ENCODE measurements at places on chromosomes 11 and 22. TPM values are rescaled to one million over a fixed set of nuclear protein-coding genes. Genes with fewer than 3 reads are reported as not detected.

DNA sequence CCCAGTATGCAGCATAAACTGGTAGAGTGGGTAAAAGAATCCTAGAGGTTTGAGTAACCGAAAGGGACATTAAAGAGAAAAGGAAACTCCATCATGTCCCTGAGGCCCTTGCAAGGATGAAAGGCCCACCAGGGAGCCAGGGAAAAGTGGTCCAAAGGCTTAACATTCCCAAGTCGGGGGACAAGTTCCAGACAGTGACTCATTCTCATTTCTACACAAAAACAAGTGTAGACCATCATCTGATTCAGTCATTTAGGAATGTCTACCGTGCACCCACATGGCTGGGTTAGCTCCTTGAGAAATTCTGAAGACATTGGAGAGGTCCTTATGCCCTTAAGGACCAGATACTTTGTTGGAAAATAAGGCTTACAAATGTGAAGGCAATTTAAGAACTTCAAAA is 4.8 kb upstream of the NOX4 start:
- peak; percentile 16 for DNase-seq

DNA sequence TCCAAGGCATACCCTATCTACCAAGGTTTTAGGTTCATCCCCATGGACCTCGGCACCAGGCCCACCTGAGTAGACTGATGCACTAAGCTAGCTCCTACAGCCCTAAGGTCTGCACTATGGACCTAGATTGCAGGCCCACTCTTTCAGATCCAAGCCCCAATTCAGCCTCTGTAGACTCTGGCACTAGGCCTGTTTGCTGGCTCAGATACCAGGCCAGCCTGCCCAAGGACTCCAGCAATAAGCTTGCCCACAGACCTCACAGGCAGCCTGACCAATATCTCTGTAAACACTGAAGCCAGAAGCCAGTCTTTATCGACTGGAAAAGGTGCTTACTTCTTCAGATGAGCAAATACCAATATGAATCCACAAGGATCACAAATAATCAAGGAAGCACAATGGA is 411.3 kb downstream of the INSC start:
- DNase-seq = no peak

DNA sequence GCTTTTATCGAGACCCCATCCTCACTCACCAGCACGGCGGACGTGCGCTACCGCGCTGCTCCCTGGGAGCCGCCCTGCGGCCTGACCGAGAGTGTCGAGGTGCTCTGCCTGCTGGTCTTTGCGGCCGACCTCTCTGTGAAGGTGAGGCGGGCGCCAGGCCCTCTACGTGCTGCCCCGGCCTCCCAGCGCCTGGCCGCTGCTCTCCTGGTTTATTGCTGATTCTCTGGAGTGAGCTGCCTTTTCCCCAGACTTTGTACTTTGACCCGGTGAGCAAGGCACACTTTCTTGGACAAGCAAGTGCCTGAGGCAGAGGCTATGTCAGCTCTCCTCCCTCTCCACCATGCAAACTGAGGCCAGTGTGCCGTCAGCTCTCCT is 6.5 kb downstream of the TPCN2 start:
- no peak for DNase-seq

DNA sequence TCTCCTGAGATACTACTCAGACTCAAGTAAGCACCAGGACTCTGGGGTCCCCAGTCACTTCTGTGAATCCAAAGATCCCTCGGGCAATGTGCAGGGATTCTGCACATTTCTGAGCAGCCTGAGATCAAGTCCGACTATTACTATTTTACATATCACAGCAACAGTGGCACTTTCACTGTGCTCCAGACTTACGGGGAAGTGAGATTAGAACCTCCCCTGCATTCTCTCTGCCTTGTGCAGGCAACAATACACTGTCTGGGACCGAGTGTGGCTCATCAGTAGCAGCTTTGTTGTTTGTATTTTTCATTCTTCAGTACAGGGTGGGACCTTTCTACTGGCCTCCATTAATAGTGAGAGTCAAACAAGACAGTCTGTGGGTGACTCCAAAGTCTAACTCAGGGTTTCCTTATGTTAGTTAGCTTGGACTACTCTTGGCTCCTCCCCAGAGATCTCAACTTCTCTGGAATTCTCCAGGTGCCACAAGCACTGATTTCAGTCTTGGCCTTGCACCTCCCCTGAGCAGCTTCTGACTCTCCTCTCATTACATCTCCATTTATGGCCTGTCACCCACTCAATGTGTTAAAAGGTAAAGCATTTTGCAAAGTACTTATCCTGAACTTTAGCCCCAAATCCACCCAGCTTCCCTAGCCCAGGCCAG is 76.2 kb upstream of the TOP3B start:
- no peak for DNase-seq

- DNase-seq = no peak
Observed at GRCh38 chr11:36019722-36020121, 75.9 kb downstream of the LDLRAD3 start.

DNA sequence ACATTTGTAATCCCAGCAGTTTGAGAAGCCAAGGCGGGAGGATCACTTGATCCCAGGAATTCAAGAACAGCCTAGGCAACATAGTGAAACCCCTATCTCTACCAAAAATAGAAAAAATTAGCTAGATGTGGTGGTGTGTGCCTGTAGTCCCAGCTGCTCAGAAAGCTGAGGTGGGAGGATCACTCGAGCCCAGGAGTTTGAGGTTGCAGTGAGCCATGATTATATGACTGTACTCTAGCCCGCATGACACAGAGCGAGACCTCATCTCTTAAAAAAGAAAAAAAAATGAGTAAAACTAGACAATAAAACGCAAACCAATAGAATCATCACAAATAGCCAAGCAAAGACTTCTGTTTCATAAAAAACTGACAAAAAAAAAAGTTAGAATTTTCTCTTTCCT is 21.8 kb downstream of the NUCB2 start:
- no peak for DNase-seq

- no peak for DNase-seq
Observed at GRCh38 chr11:26951809-26952515, 42.0 kb upstream of the FIBIN start.

DNA sequence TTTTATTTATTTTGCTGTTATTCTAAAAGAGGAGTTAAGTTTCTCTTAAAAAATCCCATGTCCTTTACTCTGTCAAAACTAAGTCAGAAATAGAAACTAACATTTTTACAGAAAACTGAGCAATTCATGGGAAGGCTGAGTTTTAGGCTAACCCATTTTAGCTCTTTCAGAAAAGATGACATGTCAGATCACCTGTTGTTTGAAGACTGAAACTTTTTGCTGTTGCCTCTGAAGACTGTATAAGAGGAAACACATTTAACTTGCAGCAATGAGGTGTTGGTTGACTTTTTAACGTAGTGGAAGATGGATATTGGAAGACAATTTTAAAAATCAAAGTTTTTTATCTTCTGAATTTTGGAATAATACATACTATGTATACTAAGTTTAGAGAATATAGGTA is 115.4 kb downstream of the METTL15 start:
- DNase-seq = no peak

- no peak for DNase-seq
Observed at GRCh38 chr22:30481711-30482110, 9.9 kb upstream of the SEC14L3 start.

DNA sequence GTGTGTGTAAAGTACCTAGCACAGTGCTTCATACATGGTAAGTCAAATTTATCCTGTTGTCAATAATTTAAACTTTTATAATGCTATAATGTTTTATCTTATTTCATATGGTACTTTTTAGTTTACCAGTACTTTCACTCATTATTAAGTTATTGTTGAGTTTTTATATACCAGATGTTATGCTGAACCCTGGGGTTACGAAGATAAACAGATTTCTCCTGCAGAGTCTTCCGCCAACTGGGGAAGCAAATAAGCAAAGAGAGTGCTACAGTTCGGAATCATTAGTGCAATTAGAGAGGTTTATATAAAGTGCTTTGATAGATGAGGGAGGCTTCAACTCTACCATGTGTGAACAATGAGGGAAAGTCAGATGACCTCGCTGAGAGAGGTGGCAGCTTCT is 362.3 kb downstream of the DYNC2H1 start:
- no peak for DNase-seq

- DNase-seq = no peak
Observed at GRCh38 chr22:26981111-26981510, 323.7 kb downstream of the MIAT start.

DNA sequence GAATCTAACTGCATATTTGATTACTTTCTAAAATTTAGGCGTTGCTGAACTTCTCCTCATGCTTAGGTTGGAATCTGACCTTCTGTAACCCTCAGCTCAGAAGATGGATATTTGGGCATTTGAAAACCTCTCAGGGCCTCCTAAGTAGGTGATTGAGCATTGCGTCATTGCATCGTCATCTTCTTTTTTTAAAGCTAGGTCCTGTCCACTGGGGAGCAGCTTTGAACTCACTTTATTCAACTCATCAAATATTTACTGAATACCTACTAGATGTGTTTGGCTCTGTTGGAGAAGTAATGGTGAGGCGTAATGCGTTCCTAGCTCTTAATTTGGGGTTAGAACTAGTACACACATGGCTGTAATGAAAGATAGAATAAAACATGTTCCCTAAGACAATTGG is 56.8 kb downstream of the ZBTB16 start:
- no peak for DNase-seq

DNA sequence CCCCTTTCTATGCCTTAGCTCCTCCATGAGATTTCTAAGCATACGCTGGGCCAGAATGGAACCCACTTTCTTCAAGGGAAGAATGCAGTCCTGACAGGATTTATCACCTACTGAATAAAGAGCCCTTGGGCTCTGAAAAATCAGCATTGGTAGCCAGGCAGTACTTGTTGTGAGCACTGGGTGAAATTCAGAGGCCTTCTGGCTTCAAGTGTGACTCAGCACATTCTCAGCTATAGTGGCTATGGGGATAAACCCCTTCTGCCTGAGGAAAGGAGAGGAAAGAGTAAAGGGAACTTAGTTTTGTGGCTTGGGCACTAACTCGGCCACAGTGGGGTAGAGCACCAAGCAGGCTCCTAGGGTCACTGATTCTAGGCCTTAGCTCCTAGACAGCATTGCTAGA is 574.8 kb downstream of the JRKL start:
- DNase-seq = no peak

DNA sequence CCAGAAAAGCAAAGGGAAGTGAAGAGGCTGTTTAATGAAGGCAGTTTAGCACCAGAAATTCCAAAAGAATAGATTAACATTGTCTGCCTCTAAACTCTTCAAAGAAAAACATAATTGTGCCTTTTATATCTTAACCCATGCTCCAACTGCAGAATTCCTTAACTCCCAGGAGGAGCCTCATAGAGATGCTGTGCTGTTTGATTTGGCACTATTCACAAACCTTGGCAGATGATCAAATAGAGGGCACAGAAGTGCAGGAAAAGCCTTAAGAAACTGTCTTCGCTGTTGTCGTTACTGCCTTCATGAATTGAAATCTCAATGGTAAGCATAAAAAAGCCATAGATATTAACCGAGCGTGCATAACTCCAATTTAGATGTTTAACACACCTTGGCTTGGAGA is 124.1 kb upstream of the MPPED2 start:
- no peak for DNase-seq

DNA sequence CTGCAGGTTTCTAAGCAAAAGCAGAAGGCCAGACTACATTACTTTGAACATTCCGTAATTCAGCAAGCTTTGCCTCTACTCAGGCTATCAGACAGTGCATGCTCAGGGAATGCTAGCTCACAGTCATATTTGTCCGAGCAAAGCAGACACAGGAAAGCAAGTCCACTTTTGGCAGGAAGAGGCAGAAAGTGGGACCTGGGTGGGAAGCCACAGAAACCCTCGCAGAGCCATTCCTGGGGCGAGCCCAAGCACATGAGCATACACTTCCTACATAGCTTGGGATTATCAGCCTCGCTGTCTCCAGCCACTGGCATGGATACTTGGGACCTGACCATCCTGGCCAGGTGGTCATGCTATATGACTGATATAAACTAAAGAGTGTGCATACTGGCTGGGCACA is 113.3 kb downstream of the TRIM29 start:
- DNase-seq = no peak

DNA sequence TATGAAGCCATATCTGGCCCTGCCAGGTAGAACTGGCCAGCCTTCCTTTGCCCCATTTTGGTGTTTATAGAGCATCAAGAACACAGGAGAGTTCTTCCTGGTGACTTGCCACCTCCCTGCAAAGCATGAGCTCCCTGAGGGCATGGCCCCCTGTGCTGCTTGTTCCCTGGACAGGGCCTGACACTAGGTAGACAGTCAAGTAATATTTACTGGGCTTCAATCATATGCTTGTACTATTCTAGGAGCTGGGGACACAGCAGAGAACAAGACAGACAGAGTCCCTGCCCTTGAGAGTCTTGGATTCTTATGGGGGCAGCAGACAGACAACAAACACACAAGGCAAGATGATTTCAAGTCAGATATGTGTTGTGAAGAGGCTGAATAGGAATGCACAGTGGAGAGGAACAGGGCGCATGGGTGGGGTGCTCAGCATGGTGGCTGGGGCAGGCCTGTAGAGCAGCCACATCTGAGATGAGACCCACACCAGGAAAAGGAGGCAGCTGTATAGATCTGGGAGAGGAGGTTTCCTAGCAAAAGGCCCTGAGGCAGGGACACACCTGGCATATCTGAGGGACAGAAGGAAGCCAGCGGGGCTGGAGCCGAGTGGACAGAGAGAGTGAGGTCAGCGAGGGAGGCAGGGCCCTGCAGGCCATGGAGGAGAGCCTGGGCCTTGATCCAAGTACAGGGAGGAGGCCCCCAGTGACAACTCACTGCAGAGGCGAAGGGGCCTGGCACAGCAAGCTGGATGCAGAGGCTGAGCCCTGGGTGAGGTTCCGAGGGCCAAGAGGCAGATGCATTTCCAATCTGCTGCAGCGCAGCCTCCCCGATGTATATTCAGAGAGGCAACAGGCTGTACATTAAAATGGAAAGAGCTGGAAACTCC is 10.2 kb upstream of the CBX6 start:
- no peak for DNase-seq

DNA sequence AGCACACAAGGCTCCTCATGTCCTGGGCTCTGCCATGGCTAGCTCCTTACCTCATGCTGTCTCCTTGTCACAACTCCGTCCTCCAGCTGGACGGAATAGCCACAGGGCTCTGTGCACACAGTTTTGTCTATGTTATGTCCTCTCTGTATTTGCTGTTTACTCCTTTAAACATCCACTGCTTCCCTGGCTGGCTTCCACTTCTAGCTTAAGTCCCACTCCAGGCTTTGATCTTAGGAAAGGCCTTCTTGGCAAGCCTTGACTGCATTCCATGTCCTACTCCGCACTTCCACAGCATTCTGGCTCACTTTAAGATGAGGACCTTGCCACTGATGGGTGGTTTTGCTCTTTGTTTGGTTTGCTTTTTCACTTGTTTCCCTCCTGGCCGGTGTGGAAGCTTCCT is 22.9 kb upstream of the ROBO3 start:
- no peak for DNase-seq

LRRC32 gene
- total RNA-seq = 35.5 TPM

TEF gene
- 15.6 TPM for total RNA-seq

BIRC3 gene
- 1.7 TPM for total RNA-seq
